ENCODE measurements at places on chromosomes 7 and 10.

DNA sequence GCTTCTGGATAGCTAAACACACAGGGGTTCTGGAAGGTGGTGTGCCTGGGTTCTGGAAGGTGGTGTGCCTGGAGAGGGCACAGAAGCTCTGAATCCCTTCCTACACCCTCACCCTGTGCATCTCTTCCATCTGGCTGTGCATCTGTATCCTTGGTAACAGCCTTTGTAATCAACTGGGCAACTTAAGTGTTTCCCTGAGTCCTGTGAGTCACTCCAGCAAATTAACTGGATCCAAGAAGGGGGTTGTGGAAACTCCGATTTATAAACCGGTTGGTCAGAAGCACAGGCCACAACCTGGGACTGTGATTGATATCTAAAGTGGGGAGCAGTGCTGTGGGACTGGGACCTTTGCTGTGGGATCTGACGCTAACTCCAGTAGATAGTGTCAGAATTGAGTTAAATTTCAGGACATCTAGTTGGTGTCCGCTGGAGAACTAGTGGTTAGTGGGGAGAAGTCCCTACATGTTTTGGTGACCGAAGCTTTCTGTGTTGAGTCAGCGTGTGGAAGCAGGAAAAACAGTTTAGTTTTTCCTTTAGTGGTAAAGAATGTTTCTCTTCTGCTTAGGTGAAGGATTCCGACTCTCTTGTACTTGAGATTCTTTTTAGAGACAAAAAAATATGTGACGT lies 228.1 kb downstream of the BMPER start:
- no peak for DNase-seq

- DNase-seq, result no peak
Observed at GRCh38 chr7:134874407-134874806, 95.0 kb downstream of the CALD1 start.

DNA sequence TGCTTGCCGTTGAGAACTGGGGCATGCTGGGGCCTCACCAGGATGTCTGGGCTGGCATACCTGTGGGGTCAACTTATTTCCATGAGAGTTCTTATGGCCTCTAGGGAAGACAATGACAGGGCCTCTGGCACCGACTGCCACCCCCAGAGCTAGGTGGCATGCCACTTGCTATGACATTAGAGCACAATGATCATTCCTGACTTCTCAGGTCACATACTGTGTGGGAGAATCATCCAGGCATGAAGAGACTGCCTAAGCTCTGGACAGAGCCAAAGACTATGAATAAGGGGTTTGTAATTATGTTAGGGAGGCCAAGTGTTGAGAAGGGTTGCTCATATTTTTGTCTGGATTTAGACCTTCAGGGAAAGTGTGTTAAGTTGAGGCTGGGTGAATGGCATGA lies 97.5 kb downstream of the PTPN20 start:
- DNase-seq, result no peak

GRCh38 chr7:136336932-136337331 lies 359.8 kb upstream of the MTPN start:
- DNase-seq, result no peak

GRCh38 chr7:76428868-76429805 lies 4.4 kb downstream of the ZP3 start:
- DNase-seq, result no peak

DNA sequence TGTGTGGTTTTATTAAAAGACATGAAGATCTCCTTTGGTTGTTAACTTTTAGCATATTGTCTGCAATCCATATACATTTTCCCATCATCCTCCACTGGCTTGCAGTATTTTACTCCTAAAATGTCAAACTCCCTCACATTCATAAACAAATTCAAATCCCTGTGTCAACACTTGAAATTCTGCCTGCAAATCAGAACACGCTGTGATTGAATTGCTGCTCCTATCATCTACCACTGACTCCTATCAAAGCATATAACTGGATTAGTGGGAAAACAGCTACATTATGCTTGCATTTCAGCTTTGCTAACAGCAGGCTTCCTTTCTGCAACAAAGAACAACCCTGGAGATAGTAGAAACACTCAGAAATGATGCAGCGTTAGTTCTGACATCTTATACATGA lies 281.8 kb upstream of the HGF start:
- DNase-seq, result no peak
